Islet precursor cell (in vitro differentiated cells): ENCODE measurements at places on chromosomes 5 and 9.

DNA sequence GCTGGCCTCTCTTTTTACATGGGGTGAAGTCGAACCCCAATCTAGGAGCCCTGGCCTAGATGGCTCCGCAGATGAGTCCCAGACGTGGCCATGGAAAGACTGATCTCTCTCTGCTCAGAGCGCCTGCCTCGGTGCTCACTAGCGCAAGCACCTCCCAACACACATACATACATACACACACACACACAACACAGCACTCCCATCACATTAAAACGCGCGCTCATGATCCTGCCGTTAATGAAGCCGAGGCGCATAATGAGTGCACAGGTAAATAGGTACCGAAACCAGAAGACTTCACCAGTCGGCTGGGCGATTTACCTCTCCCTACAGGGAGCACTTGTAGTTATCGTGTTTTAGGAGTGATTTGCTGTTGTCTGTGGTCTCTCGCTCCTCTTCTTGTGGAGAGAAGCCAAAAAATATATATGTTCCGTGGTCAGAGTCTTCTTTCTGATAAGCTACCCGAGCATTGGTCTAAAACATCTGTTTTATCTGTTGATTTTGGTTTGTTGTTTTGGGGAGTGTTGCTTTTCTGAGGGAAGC, 207.7 kb downstream of the MEF2C start:
- no peak for DNase-seq

DNA sequence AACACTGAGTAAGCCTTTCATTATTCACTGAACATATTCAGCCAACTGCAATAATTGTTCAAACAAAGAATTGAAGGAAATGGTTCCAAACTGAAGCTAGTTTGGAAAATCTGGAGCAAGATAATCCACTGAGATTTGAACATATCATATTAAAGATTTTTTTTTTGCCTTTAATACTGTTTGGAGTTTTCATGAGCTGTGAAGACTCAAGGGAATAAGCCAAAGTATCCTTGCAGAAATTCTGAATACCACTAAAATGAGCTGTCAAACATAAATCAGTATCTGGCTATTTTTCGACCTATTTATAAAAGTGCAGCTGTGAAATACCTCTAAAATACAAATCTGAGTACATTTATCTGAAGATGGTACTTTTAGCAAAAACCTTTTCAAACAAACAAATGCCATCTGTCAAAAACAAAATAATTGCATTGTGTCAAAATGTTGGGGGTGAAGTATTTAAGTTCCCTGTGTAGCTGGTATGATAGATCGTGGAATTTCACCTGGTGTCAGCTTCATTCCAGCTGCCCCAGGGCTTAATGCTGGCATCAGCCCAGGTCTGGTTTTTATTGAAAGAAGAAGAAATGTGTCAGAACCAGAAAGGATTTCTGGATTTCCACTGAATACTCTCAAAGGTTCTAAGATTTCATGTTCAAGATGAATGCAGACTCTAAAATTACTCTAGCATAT, 149.0 kb upstream of the GRAMD2B start:
- DNase-seq = no peak

- DNase-seq = no peak
Observed at GRCh38 chr9:95721061-95721531, 154.4 kb upstream of the ERCC6L2 start.

DNA sequence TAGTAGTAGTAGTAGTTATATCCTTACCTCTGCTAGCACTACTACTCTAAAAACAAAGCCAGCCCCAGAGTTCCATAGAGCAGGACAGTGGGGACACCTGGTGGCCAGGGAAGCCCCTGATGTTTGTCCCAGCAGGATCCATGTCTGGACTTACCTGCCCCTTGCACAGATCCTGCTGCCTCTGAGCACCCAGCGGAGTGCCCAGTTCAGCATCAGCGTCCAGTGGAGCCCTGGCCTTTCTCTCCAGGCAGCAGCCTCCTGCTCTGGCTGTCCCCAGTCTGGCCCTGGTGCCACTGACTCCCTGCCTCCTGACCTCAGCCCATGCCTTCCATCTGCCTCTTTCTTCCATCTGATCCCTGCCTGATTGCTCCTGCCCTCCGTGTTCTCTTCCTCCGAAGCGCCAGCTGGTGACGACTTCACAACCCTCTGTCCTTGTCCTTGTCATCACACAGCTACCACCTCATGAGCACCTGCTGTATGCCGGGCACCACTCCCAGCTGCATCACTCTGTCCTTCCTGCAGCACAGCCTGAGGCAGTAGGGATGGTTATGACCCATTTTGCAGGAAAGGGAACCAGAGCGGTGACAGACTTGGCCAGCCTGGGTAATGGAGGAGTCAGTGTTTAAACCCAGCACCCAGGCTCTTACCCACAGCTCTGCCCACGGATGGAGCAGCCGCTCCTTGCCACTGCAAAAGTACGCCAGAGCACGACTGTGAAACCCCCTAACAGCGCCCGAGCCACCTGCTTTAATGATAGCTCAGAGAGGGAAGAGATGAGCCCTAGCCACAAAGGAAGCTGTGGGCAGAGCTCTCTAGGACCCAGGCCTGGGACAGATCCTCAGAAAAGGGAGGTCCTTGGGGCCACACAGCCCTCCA, 11.5 kb downstream of the SARDH start:
- peak; percentile 87 for DNase-seq

GRCh38 chr9:120559546-120559945, 20.4 kb downstream of the CDK5RAP2 start:
- DNase-seq = no peak

DNA sequence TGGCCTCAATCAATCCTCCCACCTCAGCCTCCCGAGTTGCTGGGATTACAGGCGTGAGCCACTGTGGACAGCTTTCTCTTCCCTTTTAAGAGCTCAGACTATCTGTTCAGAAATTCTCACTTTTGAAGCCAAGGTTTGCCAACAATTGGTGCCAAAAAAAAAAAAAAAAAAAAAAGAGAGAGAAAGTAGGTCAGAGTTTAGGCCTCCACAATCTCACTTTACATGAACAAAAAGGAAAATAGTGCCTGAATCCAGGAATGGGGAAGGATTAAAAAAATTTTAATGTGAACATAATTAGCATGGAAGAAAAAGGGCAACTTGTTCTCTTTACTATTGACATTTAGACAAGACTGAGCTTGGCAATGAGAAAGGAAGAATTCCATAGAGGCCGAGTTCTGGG, 94.1 kb downstream of the NSG2 start:
- DNase-seq = no peak
